ENCODE measurements at places on chromosomes 5 and 9.
A peak's percentile ranks its signal among the peaks of the same experiment; 100 is the strongest.

DNA sequence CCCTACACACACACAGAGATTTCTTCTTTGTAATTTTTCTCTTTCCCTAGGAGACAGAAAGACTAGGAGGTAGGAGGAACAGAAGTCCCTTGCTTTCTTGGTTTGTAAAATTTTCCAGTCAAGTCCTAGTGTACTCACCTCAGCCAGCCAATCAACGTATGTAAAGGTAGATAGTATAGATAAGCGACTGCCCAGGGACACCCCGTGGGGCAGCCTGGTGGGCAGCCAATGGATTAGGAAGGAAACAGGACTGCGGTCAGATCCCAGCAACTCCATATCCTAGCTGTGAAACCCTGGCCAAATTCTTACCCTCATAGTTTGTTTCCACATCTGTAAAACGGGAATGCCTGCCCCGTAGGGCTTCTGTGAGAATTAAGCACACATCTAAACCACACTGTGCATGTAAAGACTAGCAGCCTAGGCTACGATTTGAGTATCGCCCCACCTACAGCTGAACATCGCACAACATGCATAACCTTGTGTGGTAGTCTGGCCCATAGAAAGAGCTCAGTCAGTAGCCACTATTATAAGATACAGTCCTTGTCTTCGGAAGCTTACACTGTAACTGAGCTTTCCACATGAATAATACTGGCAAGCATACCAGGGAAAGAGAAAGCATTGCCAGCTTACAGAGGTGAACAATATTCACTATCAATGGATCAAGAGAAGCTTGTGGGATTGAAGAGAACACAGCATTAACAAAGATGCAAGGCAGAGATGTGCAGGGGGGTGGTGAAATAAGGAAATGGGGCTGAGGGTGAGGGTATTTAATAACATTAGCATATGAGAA, 353.4 kb upstream of the PANK3 start:
- DNase-seq: no peak

DNA sequence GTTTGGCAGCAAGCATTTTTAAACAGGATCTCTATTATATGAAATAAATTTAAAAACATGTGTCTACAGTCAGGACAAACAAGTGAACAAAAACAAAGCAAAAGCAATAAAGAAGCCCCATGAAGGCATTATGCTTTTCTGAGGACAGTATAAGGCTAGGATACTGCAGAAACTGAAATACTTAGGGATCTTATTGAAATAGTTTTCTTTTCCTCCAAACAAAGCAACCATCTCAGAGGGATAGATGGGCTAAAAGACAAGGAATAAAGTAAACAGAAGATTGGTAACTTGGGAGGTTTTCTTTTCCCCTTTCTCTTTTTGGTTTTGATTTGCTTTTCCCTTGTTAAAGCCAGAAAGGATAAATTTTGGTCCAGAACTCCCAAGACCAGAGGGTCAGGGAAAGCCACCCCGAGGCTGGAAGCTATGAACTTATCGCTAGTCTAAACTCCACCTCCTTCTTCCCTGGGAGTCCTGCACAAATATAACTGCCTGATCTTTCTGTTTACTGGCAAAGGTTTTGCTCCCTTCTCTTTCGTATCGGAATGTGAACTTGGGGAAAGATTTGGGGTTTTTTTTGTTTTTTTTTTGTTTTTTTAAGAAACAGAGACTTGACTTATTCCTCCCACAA, 164.0 kb downstream of the GHR start:
- no peak for DNase-seq

DNA sequence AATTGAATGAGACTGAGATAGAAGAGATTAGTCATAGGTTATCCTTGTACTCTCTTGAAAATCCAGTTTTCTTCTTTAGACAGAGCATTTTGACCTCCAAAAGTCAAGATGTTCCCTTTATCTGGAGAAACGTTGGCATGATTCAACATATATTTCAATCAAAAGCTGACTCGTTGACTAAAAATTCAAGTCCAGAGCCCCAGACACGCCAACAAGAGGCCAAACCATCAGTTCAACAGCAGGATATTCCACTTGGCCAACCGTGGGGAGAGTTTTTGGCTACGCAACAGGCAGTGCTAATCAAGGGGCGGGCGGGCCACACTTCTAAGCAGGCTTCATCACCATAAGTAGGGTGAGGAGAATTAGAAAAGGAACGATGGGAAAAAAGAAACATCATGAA, 119.1 kb downstream of the SLIT3 start:
- no peak for DNase-seq

- DNase-seq: peak; percentile 76
Observed at GRCh38 chr5:90518661-90519060, 10.7 kb downstream of the LYSMD3 start.

GRCh38 chr5:42956551-42956950, 83.6 kb downstream of the ANXA2R start:
- DNase-seq: no peak

DNA sequence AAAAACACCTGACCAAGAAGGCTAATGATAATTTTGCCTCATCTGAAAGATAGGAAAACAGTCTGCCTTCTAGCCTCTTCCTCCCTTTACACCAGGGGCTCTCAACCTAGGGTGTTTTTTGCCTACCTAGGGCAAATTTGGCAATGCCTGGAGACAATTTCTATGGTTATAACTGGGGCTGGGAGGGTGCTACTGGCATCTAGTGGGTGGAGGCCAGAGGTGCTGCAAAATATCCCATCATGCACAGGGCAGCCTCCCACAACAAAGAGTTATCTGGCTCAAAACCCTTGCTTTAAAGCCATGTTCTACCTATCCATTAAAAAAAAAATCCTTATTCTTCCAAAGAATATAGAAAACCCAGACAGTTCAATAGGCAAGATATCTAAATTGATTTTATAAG, 45.0 kb upstream of the NR3C1 start:
- DNase-seq: no peak

- DNase-seq: no peak
Observed at GRCh38 chr9:72600671-72601070, 79.3 kb downstream of the TMC1 start.

DNA sequence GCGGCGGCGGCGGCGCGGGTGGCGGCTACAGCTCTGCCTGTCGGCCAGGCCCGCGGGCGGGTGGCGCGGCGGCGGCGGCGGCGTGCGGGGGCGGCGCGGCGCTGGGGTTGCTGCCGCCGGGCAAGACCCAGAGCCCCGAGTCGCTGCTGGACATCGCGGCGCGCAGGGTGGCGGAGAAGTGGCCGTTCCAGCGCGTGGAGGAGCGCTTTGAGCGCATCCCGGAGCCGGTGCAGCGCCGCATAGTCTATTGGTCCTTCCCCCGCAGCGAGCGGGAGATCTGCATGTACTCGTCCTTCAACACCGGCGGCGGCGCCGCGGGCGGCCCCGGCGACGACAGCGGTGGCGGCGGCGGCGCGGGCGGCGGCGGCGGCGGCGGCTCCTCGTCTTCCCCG, 296 bp downstream of the ZSWIM6 start:
- DNase-seq: peak; percentile 31

DNA sequence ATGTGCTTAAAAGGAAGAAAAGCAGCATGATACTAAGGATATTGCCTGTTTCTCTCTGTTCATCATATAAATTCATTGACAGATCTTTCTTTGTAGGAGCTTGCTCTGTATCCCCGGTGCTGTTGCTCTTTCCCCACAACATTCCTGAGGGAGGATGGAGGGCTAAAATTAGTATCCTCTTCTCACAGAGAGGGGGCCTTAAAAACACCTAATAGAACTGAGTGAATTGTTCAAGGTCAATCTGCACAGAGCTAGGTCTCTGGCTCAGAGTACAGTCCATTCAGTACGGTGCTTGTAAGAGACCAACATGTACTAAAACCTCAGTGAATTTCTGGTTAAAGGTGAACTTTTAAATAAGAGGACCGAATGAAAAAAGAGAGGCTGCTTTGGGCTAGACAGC, 88.7 kb downstream of the PALM2AKAP2 start:
- DNase-seq: no peak

DNA sequence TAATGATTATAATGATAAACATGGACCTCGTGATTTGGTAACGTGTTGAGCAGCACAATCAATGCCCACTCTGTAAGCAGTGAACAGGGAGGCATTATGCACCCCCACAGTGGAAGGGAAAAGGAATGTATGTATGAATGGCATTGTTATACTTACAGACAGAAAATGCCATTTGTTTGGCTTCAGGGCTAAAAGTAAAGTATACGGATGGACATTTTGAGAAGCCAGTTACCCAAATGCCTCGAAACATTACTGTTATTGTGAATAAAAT, 260.2 kb upstream of the PPP1R2B start:
- DNase-seq: no peak

DNA sequence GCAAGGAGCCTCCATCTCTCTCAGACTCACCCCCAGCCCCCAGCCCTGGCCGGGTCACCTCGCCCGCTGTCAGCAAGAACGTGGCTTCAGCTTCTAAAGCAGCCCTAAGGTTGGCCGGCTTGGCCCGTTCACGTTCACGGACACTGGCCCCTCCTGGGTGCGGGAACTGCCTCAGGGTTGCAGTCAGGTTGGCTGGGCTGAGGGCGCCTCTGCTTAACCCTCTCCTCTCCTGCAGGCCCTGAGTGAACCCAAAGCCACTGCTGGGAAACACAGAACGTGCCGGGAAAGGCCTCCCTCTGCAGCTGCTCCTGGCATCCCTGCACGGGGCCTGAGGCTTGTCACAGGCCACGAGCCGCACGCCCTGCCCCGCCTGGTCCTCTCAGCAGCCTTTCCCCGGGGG, 40.1 kb upstream of the UBAC1 start:
- no peak for DNase-seq

DNA sequence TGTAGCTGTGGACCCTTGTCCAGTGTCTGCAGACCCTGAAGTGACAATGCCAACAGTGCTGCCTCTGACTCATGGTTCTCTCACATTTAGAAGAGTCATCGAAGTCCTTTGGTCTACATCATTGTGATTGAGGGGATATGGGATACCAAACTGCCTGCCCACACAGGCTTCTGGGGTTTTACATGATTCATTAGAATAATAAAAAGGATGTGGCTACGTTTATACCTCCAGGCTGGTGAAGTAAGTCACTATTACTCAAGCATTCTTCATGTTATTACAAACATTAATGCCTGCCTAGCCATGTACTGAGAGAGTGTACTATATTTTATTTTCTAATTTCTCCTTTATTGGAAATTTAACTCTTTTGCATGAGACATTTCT, 365.7 kb downstream of the SPATA31D1 start:
- no peak for DNase-seq

GRCh38 chr5:178454821-178455479, 135.2 kb downstream of the COL23A1 start:
- no peak for DNase-seq

- no peak for DNase-seq
Observed at GRCh38 chr5:156149213-156149612, 177.8 kb upstream of the SGCD start.

GRCh38 chr5:1324719-1325190, 20.1 kb downstream of the CLPTM1L start:
- DNase-seq: no peak

DNA sequence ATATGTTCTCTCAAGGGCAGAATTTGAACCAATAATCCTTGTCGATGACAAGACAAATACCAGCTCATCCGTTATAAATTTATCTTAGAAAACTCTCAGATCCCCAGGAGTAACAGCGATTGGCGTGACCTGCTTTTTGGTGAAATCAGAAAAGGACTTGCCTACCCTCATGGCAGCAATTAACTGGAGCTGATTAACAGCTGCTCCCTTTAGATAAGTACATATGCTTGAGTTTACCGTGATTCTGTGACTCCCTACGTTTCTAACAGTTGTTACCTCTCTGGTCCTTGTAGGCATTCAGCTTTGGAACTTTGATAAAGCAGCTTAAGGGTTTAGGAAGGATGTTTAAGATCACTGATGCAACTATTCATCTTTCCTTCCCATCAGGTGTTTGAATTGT, 2.6 kb downstream of the INVS start:
- DNase-seq: no peak

- DNase-seq: no peak
Observed at GRCh38 chr5:100796851-100797250, 106.2 kb downstream of the ST8SIA4 start.

GRCh38 chr5:17748941-17749340, 114.7 kb downstream of the TAF11L14 start:
- DNase-seq: no peak

All from NCI-H1105 treated with DMSO at 0.1 percent for 48 hours (cell line).